MM.1S (cell line): ENCODE measurements at places on chromosomes 2 and 18.

DNA sequence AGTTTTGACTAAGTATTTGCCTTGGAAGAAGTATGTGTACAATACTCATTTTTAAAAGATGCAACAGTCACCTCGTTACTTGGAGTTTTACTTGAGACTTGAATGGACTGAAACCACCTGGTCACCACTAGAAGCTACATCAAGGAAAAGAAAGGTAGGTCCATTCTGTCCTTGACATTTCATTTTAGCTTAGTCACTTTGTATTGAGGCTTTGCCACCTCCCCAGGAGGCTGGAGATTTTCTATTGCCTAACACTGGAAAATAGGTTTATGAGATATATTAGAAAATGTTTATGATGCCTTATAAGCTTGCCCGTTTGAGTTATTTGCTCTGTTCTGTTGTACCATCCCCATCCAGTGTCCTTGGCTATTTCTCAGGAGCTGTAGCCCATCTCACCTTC, 107.9 kb upstream of the ETAA1 start:
- DNase-seq: no peak

DNA sequence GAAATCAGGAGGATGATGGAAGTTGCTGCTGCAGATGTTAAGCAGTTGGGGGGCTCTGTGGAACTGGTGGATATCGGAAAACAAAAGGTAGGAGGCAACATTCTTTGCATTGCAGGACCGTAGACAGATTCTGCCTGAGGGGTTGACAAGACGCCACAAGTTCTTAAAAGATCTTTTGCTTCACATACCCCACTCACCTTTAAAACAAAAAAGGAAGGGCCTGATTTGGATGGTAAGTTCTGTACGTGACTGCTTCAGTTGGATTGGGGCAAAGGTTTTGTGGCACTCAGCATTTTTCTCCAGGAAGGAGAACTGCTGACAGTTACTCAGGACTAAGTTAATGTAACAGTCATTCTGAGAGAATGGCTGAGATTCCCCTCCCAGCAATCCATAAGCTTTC, 5.2 kb downstream of the CNDP2 start:
- peak; percentile 57 for DNase-seq

DNA sequence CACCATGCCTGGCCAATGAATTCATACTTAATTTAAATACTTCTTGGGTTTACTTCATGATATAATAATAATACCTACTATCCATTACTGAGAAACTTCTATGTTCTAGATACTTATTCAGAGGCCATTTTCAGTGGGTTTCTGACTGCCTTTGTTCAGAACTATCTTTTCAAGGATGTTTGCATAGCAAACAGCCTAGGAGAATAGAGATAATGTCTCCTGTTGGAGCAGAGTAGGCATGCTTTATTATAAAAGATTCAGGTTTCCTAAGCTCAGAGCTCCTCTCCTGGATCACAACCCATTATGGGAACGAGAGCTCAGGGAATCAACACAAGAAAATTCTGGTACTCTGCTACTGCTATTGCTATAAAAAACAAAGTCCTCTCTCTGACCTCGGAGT, 11.1 kb downstream of the FASTKD1 start:
- no peak for DNase-seq

- no peak for DNase-seq
Observed at GRCh38 chr2:76323381-76323780, 612.7 kb upstream of the GCFC2 start.

- DNase-seq: no peak
Observed at GRCh38 chr2:170354388-170354787, 176.4 kb downstream of the MYO3B start.

DNA sequence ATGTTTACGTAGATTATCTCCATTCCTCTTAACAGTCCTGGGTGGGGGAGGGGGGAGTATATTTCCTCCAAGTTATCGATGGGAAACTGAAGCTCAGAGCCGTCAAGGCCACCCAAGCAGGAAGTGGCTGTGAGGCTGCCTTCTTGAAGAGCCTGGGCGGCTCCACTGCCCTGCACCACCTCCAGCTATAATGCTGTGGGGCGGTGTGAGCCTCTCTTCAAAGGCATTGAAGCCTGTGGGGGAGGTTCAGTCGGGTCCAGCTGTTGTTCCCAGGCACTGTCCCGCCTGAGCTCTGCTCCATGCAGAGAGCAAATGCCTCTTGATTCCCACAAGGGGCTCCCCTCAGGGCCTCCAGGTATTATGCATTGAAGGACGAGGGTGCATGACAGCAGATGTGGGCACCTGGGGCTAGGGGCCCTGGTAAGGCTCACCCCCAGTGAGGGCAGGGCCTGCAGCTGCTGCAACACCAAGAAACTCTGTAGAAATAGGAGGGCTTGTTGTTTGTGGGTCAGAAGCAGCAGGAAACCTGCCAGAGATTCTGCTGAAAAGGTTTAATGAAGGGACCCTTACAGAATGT, 29.5 kb upstream of the LAPTM4A start:
- no peak for DNase-seq

- no peak for DNase-seq
Observed at GRCh38 chr2:196290136-196290535, 118.8 kb upstream of the STK17B start.

- no peak for DNase-seq
Observed at GRCh38 chr18:55585920-55586561, 2.0 kb downstream of the TCF4 start.
